ENCODE measurements at places on chromosomes 11 and 22. TPM values are rescaled to one million over a fixed set of nuclear protein-coding genes. Genes with fewer than 3 reads are reported as not detected.

- DNase-seq, result no peak
These were observed 51.5 kb downstream of the PAMR1 start for GRCh38 chr11:35473795-35474374.

CSF2RB gene
- polyA plus RNA-seq, result 0.81 TPM

DNA sequence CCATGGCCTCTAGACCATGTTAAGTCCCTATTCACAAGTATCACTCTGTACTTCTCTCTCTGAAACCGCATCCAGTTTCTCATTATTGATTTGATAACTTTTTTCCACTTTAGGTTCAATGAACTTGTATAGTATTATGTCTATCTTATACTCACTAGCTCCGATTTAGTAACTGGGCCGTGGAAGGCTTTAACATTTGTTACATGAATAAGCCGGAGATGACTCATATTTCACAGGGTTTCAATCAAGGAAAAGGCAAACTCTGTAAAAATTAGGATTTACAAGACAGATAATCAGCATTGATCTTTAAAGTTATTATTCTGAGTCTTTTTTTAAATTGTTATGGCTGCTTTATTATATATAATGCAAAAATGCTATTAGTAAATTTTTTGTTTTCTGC lies 662.2 kb upstream of the CNTN5 start:
- DNase-seq, result no peak

DNA sequence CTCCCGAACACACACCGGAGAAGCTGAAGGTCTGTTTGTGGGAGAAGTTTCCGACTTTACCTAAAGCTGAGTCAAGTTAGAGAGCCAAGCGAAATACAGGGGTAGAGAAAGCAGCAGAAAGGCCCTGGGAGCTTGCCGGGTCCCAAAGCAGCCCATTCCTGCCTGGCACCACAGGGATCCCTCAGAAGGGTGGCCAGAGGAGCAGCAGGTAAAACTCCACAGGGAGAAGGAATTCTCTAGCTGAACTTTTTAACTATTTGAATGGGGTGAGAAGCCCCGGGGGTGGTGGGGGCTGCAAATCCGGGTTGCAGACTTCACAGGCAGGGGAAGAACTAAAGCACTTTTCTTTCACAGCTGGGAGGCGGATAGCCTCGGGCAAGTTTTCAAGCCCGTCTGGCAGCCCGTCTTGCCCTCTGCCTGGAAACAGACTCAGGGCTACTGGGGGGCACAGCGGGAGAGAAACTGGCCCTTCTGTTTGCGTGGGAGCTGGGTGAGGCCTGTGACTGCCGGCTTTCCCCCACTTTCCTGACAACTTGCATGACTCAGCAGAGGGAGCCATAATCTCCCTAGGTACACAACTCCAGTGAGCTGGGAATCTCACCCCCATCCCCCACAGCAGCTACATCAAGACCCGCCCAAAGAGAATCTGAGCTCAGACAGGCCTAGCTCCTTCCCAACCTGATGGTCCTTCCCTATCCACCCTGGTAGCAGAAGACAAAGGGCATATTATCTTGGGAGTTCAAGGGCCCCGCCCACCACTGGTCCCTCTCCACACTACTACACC lies 311.0 kb downstream of the SBF2 start:
- no peak for DNase-seq

DNA sequence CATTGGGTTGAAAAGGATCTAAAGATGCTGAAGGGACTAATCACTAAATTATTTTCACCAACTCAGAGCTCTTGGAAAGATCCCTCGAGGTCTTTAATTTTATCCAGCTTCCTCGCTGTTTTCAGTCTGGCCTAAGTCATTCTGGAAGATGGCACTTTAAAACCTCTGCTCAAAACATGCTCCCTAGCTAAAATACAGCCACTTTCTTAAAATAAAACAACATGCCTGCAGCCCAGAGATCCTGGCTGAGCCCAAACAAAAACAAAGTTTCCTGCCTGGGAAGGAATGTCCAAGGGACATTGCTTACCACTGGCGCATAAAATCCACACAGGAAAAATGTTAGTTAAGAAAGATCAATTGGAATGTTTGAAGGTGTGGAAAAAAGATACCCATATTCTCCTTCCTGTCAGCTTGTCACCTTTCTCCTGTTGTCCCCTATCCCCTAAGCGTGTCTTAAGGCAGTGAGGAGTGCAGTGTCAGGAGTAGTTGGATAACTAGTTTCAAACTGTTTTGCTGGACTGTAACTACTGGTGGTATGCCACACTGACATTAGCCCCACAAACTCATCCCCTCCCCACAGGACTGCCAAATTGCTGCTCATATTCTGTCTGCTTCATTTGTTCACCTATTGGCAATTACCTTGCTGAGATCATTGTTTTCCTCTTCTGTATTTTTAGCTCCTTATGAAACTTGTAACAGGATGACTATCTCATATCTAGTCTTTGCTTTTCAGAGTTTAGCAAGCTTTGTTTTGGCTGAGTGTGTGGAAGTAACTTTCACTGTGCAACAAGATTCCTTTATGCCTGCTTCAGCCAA lies 108.3 kb upstream of the SESN3 start:
- DNase-seq, result no peak

Data from heart right ventricle (tissue), 16 donors.